ENCODE measurements at places on chromosomes 1 and 21.

- DNase-seq, result no peak
These were observed 125.2 kb downstream of the PCBP3 start for GRCh38 chr21:45768740-45769048.

GRCh38 chr21:35226328-35226727, 177.2 kb upstream of the RUNX1 start:
- DNase-seq, result peak; percentile 58

DNA sequence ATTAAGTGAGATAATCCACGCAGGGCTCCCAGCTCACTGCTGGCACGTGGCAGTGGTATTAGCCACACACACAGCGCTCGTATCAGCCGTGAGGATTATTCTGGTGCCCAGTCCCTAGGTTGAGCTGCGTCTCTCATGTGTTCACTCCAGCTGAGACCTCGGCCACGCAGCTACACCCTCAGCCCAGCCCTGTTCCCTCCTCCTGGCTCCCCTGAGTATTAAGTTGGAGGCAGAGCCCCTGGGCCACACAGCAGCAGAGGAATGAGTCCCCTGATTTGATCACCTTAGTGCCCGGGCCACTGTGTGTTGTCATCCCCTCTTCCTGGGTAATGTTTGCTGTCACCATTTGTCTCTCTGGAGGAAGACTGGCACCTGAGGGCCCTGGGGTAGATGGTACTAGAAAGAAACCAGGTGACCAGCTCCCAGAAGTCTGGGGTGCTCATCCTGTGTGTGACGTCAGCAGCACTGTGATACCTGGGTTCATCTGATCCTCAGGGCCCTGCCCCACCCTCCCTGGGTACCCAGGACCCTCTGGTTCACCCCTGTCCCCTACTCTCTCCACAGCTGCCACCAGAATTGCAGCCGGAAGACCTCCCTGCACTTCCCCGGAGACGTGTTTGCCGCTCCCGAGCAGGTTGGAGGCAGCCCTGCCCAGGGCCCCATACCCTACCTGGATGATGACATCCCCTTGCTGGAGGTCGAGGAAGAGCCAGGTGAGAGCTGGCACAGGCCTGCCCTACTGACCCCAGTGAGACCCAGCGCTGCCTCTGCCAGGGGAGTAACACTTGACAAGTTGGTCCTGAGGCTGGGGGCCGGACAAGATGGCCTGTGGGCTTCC, 40.1 kb downstream of the DISP3 start:
- no peak for DNase-seq

GRCh38 chr1:118297521-118297920, 112.5 kb upstream of the SPAG17 start:
- DNase-seq, result no peak

- no peak for DNase-seq
These were observed 6.7 kb upstream of the AHCYL1 start for GRCh38 chr1:109977657-109978378.

- DNase-seq, result peak; percentile 34
These were observed 60.2 kb upstream of the PDE9A start for GRCh38 chr21:42593007-42593814.

GRCh38 chr1:3257788-3258187, 188.8 kb downstream of the PRDM16 start:
- no peak for DNase-seq

- peak; percentile 79 for DNase-seq
These were observed 10.0 kb downstream of the GBP5 start for GRCh38 chr1:89262643-89263042.

DNA sequence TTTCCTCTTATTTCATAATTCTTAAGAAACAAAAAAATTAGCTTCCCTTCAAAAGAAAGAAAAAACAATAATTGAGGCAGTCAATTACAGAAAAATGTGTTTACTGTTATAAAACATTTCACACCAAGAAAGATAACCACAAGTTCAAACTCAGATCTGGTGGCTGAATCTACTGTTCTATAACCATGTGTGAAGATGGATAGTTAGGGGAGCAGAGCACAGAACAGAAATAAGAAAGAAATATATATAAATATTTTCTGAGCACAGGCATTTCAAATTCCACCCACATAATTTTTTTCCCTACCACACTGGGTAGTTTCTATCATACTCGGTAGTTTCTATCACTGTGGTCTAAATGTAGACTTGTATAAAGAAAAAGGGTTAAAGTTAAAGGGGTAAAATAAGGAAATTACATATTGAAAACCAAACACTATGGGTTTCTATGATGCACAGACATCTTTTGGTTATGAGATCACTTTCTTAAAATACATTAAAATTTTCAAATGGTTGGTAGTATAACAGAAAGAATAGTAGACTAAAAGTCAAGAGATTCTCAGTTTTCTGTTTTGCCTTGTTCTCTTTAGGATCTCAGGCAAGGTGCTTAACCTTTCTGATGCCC, 10.8 kb downstream of the LYST start:
- DNase-seq, result no peak
